RWPE1 (cell line): ENCODE measurements at places on chromosomes 3 and 15.

DNA sequence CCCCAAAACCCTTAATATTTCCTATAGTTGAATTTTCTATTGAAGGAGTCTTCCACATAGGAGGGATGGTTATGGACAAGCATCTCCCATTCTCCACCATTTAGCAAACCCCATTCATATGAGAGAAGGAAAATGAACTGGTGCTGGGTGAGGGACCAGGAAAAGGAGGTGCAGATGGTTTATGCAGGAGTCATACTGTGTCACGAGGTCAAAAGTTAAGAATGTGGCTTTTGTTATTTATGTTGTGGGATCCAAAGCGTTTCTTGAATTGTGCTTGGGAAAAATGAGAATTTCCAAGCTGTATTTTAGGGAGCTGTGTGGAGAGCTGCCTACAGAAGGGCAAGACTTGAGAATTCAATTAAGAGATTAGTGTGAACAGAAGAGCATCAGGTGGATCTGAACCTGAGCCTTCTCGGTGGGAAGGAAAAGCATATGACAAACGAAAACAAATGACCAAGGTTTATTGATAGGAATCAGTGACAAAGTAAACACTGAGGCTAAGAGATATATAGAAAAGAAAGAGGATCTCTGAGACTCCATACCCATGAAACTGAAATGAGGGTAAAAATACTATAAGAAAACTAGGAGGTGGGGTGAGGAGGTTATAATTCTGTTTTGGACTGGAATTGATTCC, 473.3 kb upstream of the NR2F2 start:
- DNase-seq = no peak

GRCh38 chr3:30350901-30351300, 255.5 kb upstream of the TGFBR2 start:
- DNase-seq = no peak

GRCh38 chr3:114587986-114588385, 294.2 kb downstream of the TIGIT start:
- DNase-seq = no peak

DNA sequence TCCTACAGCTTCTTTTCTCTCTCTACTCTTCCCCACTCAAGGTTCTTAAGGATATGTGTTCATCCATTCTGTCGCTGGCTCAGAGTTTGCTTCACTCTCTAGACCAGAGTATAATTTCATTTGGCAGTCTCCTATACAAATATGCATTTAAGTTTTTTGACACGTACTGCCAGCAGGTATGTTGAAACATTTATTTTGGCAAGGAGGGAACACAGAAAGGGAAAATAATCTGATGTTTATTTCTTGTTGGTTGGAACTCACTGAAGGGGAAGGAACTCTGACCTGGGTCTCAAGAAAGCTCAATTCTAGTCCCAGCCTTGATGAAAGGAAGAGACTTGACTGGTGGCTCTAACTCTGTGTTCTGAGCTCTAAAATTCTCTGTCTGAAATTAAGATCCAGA, 21.6 kb downstream of the FANCD2 start:
- no peak for DNase-seq

- peak; percentile 62 for DNase-seq
These were observed 257.6 kb upstream of the STT3B start for GRCh38 chr3:31275038-31275572.

GRCh38 chr15:92102395-92102755, 248.9 kb downstream of the SLCO3A1 start:
- DNase-seq = no peak

- no peak for DNase-seq
These were observed 246.4 kb downstream of the ALCAM start for GRCh38 chr3:105613120-105613519.

- no peak for DNase-seq
These were observed 15.3 kb downstream of the APBA2 start for GRCh38 chr15:28900892-28901586.
